Ovary (tissue), 10 donors: ENCODE measurements at places on chromosomes 11 and 22.

- DNase-seq, result no peak
Observed at GRCh38 chr11:68763181-68763721, 11.9 kb upstream of the TESMIN start.

DNA sequence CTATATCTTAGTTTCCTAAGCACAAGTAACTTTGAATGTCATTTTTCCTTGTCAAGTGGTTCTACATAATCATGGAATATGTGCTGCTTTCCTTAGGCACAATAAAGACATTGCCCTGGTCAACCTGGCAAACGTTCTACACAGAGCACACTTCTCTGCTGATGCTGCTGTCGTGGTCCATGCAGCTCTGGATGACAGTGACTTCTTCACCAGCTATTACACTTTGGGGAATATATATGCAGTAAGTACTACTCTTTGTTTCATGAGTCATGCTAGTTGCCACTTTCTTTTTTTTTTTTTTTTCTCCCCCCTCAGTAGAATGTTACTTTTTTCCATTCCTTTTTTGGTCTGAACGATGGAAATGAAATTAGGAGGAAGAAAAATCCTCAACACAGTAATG lies 38.5 kb downstream of the TTC17 start:
- DNase-seq, result no peak

DNA sequence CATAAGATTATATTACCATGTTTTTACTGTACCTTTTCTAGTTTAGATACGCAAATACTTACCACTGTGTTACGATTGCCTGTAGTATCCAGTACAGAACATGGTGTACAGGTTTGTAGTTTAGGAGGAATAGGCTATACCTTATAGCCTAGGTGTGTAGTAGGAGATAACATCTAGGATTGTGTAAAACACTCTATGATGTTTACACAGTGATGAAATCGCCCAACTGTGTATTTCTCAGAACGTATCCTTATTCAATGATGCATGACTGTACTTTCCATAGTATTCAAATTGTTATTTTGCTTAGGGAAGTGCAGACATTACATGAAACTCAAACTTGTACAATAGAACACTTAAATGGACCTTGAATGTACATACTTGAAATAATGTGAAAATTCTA lies 188.1 kb upstream of the PDGFD start:
- DNase-seq, result no peak

DNA sequence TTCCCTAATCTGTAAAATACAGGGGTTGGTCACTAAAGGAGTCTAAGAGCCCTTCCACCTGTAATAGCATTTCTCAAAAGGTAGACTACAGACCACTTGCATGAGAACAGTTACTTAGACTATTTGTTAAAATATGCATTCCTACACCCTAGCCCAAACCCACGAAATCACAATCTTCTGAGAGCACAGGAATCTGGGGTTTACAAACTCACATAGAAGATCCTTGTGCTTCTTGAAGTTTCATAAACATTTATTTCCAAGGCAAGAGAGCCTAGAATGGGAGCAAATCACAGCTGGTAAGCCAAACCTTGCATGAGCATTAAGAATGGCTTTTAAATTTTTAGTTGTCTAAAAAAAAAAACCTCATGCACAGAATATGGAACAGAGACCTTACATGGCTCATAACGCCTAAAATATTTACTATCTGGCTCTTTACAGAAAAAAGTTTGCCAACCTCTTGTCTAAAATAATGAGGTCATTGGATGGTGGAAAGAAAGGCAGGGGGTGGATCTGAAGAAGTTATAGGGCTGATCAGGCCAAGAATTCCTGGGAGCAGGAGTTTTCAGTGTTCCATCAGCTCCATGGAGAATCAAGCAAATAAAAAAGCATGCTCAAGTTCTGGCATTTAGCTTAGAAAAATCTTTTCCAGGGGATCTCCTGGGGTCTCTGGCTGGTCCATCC lies 133.4 kb downstream of the CCDC34 start:
- DNase-seq, result no peak

GRCh38 chr11:37914859-37915258 lies 1316.8 kb upstream of the RAG2 start:
- no peak for DNase-seq

GRCh38 chr11:122253589-122254231 lies 137.7 kb upstream of the BLID start:
- DNase-seq, result no peak

- no peak for DNase-seq
Observed at GRCh38 chr11:99019696-99020095, 1.1 kb upstream of the CNTN5 start.

GRCh38 chr22:42868751-42869251 lies 11.7 kb upstream of the ARFGAP3 start:
- DNase-seq, result no peak
